CD4-positive, CD25-positive, alpha-beta regulatory T cell (primary cell): ENCODE measurements at places on chromosomes 5 and 9. TPM values are rescaled to one million over a fixed set of nuclear protein-coding genes. Genes with fewer than 3 reads are reported as not detected.
A peak's percentile ranks its signal among the peaks of the same experiment; 100 is the strongest.

Gene TAF11L9
- polyA plus RNA-seq = not detected

Gene CTXN3
- not detected for polyA plus RNA-seq

GRCh38 chr5:79793722-79794121 is 104.1 kb downstream of the CMYA5 start:
- DNase-seq = no peak

DNA sequence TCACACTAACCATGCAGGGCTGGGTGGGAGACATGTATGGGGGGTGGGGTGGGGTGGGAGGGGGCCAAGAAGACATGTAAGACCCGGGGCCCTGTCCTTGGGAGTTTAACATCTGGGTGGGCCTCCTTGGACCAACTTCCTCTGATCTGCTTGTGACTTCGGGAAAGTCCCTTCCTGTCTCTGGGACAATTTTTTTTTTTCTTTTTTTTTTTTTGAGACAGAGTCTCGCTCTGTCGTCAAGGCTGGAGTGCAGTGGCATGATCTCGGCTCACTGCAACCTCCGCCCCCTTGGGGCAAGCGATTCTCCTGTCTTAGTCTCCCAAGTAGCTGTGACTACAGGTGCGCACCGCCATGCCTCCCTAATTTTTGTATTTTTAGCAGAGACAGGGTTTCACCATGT is 23.8 kb upstream of the IER5L start:
- no peak for DNase-seq

- DNase-seq = no peak
These were observed 72.4 kb downstream of the ZCCHC7 start for GRCh38 chr9:37192803-37193202.

DNA sequence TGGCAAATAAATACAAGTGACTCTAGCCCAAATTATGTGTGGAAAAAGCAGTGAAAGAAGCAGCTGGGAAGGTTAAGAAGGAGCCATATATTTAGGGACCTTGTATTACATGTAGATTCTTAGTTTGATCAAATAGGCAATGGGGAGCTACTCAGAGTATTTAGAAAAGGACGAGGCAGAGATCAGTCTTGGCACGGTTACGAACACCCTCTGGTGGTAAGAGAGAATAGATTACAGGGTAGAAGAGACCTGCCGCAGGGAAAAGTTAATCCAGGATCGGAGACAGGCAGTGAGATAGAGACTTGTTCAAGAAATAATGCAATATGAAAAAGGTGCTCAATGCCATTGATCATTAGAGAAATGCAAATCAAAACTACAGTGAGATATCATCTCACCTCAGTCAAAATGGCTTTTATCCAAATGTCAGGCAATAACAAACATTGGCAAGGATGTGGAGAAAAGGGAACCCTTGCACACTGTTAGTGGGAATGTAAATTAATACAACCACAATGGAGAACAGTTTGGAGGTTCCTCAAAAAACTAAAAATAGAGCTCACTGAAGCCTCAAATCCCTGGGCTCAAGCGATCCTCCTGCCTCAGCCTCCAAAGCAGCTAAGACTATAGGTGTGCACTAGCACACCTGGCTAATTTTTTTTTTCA is 12.0 kb downstream of the INIP start:
- no peak for DNase-seq

DNA sequence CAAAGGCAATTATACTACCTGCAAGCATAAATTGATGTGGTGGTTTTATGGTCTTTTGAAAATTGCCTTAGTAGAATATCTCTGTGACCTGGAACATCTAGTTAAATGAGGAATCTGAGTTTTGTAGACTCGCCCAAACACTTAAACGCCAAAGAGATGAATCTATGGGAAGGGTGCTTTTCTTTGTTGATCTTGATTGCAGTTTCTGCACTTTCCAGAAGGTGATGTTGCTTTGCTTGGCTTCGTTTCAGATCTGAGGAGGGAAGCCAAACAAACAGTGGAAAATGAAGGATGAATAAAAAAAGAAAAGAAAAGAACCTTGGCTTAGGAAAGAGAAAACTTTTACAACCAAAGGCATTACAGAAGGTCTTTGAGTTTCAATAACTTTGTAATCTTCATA is 1021.2 kb downstream of the NR2F1-AS1 start:
- no peak for DNase-seq

- no peak for DNase-seq
These were observed 241.5 kb downstream of the TLE4 start for GRCh38 chr9:79813258-79813638.

- DNase-seq = no peak
These were observed 10.6 kb downstream of the GRIN3A start for GRCh38 chr9:101727612-101728524.

DNA sequence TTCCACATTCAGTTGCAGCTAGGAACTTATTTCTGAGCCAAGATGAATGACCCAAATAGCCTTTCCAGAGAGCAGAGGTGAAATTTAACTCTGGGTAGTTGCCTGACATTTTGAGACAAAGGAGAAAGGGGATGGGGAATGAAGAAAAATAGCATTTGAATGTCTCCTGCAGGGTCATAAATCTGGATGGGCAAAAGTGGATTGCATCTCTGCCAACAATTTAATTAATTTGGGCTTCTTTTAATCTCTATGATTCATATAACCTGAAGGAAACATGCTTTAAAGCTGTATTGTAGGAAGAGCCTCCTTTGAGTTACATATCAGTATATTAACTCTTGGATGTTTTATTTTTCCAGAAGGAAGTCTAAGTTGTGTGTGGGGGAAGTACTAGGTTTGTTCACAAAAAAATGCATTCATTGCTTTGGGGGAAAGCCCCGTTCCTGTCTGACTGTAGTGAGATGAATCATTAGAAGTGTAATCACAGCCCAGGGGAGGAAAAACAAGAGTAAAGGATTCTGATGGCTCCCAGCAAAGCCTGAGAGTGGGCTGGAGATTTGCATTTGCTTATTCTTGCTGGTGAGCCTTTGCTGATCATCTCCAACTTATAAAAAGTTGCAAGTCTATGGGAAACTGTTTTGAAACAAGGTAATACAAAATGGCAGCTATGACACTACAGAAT is 133.0 kb upstream of the IQGAP2 start:
- peak; percentile 42 for DNase-seq

DNA sequence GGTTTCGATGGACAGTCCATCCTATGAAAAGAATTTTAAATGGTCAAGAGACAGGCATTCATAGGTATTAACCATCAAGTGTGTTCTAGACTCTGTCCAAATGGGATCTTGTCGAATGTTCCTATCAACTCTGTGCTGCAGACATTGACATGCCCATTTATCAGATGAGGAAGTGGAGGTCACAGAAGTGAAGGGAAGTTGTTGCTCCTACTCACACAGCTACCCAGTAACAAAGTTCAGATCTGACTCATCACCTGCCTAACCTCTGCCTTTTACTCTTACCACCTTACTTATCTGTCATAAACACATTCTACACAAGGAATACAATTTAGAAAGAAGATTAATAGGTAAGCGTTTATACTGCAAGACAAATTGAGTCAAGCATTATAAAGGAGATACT is 426.2 kb upstream of the BRINP1 start:
- no peak for DNase-seq

Gene MELK
- 5.5 TPM for polyA plus RNA-seq

DNA sequence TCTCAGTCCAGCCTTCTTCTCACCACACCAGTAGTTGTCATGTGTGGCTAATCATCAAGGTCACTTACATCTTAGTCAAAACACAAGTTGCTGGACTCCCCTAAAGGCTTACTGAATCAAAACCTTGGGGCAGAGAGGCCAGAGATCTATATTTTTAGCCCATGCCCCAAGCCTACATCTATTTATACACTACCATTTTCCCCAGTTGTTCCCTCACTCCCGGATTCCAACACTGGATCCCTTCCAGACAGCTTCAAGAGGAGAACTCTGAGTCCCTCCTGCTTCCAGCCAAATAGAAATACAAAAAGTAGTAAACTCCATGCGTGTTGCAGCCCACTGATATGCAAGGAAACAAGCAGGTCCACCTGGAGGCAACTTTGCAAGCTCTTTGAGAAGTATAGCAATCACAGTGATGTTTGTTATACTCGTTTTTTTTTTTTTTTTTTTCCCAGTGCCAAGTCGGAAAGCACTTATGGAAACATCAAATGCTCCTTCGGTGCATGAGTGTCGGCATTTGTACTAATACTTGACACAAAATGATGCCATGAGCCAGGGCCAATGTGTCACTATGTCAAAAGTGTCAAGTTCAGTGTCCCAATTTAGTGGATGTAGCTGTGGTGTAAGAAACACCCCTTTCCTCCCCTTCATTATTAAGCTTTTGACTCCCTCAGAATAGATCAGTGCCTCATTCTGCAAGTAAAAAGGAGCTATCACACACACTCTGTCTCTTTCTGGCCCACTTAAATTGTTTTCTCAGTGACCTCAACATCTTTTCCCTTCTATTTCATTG is 594.2 kb upstream of the SGCD start:
- no peak for DNase-seq

DNA sequence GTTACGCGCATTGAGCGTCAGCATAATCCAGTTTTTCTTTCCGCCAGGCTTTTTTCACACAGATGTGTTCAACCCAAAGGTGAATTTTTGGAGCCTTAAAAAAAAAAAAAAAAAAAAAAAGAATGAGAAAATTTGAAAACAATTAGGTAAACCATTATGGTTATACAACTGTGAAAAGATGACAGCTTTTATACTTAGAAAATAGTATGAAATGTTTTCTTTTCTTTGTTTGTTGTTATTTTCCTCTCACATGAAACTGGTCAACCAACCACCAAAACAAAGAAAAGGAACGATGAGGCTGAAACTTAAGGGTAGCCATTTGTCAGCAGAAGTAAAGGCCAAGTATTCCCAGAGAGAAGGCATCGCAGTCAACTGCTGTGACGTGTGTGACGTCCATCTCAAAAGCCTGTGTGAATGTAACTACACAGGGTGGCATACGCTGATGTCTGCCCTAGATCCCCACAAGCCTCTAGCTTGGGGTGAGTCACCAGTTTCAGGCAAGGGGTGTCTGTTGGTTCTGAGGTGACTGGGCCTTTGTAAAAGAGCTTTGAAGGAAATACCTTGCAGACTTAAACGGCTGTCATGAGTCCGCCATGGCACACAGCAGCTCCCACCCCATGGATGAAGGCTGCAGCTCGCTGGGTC is 182.9 kb downstream of the AOPEP start:
- peak; percentile 69 for DNase-seq

- DNase-seq = no peak
These were observed 13.6 kb downstream of the NIPAL4 start for GRCh38 chr5:157473383-157474320.

- no peak for DNase-seq
These were observed 35.0 kb downstream of the NACC2 start for GRCh38 chr9:136059851-136060670.
